ENCODE measurements at places on chromosomes 4 and X.

GRCh38 chr4:77697860-77698590 is 92.4 kb downstream of the CXCL13 start:
- DNase-seq, result no peak

DNA sequence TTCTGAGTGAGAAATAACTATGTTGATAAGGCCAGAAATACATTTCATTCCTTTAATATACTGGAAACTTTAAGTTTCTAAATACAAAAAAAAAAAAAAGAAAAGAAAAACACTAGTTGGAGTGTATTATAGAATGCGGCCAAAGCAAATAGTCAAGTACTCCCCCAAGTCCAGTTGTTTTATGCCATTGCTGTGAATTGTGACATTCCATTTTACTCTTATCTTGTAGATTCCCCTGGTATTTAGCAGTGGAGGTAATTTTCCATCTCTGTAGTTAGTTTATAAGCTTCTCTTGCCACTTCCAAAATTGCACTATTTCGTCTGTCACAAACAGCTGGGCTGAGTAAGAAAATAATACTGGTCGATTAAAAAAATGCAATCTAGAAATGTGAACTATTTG is 426.0 kb downstream of the PCDH18 start:
- no peak for DNase-seq

- no peak for DNase-seq
These were observed 15.8 kb downstream of the FGF2 start for GRCh38 chr4:122842392-122842791.

GRCh38 chrX:41868392-41868977 is 54.9 kb downstream of the CASK start:
- DNase-seq, result no peak

DNA sequence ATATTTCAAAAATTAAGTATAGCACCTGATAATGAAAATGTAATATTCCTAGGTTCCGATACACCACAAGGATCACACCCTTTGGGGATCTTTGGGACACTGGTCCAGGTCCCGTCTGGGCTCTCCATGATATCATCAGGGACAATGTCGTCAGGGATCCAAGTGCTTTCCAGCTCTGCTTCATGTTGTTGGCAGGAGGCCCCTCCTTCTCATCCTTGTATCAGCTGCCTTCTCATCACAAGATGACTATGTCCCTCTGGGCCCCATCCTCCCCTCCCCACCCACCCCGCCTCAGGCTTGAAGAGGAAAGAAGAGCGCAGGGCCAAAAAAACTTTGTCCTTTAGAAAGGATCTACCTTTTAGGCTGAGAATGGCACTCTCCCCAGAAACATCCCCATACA is 128.3 kb upstream of the KLF3 start:
- DNase-seq, result no peak
